ENCODE measurements at places on chromosomes 3 and 15.

- DNase-seq: no peak
These were observed 39.5 kb upstream of the IQSEC1 start for GRCh38 chr3:13112521-13113345.

- DNase-seq: no peak
These were observed 36.6 kb downstream of the TM4SF4 start for GRCh38 chr3:149511040-149511626.

DNA sequence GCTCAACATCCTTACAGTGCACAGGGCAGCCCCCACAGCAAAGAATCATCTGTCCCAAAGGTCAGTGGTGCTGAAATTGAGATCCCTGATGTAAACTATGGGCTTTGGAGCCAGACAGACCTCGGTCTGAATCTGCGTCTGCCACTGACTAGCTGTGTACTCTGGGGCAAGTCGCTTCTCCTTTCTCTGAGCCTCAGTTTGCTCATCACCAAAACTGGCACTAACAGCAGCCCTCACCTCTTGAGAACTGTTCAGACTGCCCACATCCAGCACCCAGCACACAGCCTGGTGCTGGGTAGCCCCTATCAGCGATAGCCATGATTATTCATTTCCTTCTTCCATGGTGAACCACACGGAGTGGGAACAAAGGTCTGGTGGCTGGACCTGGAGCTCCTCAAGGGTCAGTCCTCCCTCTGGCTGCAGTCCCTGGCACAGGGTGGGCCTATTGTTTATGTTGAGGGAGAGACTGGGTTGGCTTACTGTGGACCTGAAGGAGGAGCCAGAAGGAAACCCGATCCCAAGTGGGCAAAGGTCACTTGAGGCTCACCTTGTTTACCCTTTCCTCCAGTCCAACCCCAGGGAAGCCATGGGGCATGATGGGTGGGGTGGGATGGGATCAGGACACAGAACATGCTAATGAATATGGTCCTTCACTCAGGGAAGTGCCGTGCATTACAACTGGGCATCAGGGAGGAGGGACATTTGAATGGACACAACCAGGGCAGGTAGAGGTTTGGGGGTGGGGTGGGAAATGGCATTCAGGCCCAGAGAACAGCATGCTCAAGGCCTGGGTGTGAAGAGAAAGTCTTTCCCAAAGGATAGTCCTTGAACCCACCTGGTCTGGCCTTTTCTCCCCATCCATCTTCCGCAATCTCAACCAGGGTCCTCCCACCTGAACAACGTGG lies 1.6 kb upstream of the PRKCD start:
- DNase-seq: no peak

DNA sequence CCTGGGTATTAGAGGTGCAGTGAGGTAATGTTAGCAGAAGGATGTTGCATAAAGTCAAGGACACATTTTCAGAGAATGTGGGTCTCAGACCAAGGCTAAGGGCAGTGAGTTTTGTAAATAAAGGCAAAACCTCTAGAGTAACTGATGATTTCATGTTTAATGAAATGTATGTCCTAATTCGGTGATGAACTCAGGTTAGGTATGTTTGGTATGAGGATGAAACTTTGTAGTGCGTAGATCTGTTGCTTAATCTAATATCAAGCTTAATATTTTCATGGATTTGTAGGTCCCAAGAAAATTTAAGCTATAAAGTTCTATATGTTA lies 3.6 kb downstream of the USP50 start:
- DNase-seq: no peak

DNA sequence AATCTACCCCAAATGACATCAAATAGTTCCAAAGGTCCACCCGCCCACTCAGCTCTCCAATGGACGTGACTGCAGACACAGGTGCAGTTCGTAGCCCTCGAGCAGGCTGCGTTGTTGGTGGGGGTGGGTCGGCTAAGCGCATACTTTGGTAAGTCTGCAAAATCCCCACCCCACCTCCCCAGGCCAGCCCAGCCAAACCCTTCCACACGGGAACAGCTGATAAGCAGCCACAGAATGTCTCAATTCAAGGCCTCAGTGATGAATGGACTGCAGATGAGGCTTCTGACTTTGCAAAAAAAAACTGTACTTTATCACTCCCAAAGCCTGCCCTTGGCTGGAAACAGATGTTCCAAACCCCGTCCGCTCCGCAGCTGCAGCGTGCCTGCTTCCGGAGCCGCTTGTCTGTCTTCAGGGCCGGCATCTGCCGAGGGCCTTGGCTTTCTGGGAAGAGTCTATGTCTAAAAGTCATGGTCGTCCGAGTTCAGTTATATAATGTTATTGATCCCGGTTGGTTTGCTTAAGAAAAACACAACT lies 38.2 kb downstream of the PCSK6 start:
- DNase-seq: no peak

- DNase-seq: no peak
These were observed 103.0 kb downstream of the SUCNR1 start for GRCh38 chr3:151976211-151977050.

DNA sequence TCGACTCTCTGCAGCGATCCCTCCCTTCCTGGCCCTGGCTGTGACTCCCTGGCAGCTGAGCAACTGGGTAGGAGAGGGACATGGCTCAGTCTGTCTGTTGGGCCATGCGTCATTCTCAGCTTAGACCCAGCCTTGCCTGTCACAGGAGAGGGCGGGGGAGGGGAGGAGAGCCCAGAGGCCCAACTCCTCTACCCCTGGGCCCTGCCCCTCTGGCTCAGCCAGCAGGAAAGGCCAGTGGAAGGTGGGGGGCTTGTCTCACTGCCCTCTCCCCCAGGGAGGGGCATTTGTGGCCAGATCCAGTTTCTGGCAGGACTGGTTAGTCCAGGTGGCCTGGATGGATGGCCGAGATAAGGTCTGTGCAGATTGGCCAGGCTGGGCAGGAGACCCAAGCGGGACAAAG lies 31.6 kb downstream of the DNAJB8 start:
- no peak for DNase-seq
